Left renal pelvis (tissue), 4 donors: ENCODE measurements at places on chromosomes 5 and 9. TPM values are rescaled to one million over a fixed set of nuclear protein-coding genes. Genes with fewer than 3 reads are reported as not detected.
A peak's percentile ranks its signal among the peaks of the same experiment; 100 is the strongest.

Gene SGCD
- polyA plus RNA-seq = 9.5 TPM

Gene SPINK5
- polyA plus RNA-seq = 0.49 TPM

Gene STK32A
- 5.4 TPM for polyA plus RNA-seq

Gene GARIN3
- not detected for polyA plus RNA-seq

Gene NREP
- polyA plus RNA-seq = 832 TPM

- no peak for DNase-seq
Measured at GRCh38 chr9:100700689-100701318, 122.9 kb downstream of the CAVIN4 start.

GRCh38 chr5:88673253-88674105 lies 209.5 kb downstream of the MEF2C start:
- DNase-seq = no peak

- no peak for DNase-seq
Measured at GRCh38 chr5:67808340-67808739, 407.2 kb upstream of the PIK3R1 start.

DNA sequence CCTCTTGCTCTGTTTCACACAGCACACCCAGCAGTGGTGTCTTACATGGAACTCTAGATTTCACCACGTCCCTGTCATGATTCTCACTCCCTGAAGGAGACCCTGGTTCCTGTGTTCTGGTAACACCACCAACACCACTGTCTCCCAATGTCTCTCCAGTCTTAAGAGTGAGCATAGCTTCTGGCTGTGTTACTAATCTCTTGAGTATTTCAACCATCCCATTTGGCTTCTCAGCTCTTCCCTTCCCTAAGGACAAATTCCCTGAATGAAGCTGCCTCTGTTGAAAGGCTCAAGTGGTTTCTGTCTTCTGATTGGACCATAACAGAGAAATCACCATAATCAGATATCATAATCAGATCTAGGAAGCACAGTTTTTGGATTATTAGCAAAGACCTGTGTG lies 311.8 kb downstream of the DNAH5 start:
- DNase-seq = no peak

GRCh38 chr5:52582313-52582712 lies 205.4 kb upstream of the ITGA1 start:
- no peak for DNase-seq

DNA sequence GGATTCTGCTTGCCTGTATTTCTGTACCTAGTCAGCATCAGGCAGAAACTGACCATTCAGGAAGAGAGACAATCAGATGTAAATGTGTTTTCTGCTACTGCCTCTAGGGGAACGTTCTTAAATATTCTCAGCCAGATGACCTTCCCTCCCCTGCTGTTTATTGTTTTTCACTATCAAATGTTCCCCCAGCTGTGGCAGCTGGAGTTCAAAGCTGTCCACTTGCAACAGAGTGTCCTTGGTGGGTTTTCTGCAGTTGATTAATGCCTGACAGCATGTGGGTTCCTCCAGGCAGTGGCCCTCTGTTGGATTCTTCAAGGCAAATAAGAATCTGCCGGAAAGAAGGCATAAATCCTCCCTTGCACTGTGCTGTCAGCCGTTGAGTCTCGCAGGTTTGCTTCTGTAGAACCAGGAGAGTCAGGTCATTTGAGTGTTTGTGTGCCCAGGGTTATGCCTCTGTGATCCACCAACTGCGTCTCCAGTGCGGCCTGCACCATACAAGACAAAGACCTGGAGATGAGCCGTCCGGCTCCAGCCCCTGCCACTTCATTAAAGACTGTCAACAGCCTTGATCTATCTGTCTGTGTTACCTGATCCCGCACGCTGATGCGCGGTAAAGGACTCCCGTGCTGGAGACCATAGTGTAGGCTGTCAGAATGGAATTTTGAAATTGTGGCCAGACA lies 203.4 kb downstream of the GADD45G start:
- peak; percentile 72 for DNase-seq

DNA sequence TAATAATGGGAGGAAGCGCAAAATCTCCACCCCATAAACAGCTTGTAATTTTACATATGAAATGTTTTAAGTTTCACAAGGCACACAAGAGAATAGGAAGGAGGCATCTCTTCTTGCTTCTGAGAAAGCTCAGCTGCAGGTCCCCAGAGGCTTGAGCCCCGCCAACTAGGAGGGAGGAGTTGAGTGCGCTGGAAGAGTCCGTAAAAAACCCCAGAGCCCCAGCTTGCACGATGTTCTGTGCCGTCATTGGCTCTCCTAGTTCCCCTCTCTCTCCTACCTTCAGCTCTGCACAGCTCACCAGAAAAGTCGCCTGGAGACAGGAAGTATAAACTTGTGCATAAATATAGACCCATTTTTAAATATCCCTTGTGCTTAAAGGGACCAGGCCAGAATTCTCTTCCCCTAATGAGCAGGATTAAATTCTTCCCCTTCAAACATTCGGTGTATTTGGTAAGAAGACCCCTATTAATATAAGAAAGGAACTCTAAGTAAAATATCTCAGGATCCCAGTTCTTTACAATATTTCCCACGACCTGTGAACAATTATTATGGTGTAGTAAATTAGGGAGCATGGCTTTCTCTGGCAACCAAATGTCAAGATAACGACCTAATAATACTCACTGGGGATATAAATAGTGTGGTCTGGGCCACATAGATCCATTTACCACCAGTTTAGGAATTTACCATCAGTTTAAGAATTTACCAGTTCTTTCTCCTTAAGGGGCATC lies 13.7 kb downstream of the GLRX start:
- no peak for DNase-seq

GRCh38 chr5:170474489-170475274 lies 29.1 kb upstream of the KCNIP1 start:
- DNase-seq = no peak
